ENCODE measurements at places on chromosomes 1 and 21.

- DNase-seq, result no peak
Measured at GRCh38 chr1:230752407-230752806, 5.2 kb downstream of the CAPN9 start.

GRCh38 chr21:36381841-36382589 lies 3.2 kb upstream of the CHAF1B start:
- DNase-seq, result no peak

- no peak for DNase-seq
Measured at GRCh38 chr1:59684698-59685097, 130.1 kb upstream of the HOOK1 start.

GRCh38 chr21:39155578-39155977 lies 27.7 kb downstream of the PSMG1 start:
- DNase-seq, result no peak

DNA sequence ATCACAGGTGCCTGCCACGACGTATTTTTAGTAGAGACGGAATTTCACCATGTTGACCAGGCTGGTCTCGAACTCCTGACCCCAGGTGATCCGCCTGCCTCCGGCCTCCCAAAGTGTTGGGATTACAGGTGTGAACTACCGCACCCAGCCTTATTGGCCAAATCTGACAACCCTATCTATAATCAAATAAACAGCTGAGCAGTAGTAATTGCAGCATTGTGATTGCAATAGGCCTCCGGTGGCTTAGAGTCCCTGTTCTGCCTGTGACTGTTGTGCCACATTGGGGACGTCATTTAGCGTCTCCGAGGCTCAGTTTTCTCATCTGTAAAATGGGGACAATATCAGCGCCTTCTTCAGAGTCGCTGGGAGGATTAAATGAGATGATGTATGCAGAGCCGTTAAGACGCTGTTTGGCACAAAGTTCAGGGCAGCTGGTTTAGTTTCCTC lies 569 bp upstream of the CAPN2 start:
- DNase-seq, result no peak

- no peak for DNase-seq
Measured at GRCh38 chr1:185112356-185112755, 44.4 kb downstream of the TRMT1L start.

DNA sequence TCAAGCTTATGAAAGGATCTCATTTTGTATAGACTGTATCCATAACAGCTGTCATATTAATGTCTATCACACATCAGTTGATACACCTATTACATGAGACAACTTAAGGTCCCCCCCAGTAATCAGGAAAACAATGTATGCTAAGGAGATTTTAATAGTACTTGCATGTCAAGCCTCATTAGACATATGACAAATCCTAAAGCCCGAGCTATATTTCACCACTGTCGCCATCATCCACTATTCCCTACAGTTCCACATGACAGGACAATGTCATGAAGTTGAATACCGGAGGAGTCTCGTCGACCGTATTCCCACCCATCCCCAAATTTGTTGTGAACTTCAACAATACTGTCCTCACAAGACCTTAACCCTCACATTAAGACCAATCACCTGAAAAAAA lies 3.4 kb downstream of the HMGN1 start:
- no peak for DNase-seq

GRCh38 chr1:200073286-200073637 lies 45.8 kb downstream of the NR5A2 start:
- DNase-seq, result no peak

DNA sequence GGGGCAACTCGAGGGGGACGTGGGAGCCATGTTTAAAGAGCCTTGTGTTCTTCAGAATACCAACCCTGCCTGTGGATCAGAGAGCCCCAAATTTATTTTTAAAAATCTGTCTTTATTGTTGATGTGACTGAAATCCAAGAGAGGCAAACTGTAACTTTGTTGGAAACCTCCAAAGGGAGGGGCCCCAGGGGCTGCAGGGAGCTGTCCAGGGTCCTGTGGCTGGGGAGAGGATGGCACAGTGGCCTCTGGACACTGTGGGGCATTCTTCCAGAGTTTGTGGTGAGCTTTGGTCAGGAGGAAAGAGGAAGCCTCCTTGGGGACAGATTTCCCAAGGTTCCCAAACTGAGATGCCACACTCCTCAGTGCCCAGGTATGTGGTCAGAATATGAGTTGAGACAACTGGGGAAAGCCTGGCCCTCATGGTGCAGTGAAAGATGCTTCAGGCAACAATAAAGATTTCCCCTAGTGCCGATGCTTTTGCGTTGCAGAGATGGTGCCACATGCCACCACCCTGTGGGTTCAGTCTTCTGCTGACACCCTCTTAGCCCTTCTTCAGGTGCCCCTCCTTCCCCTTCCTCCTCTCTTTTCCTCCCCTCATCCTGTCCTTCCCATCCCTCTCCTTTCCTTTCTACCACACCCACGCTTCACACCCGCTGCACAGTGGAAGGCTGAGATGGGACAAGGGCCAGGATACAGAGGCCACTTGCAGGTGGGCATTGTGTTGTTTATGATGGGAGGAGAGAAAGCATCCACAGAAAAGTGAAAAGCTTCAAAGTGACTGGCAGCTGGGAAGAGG lies 122.1 kb downstream of the UCK2 start:
- no peak for DNase-seq

DNA sequence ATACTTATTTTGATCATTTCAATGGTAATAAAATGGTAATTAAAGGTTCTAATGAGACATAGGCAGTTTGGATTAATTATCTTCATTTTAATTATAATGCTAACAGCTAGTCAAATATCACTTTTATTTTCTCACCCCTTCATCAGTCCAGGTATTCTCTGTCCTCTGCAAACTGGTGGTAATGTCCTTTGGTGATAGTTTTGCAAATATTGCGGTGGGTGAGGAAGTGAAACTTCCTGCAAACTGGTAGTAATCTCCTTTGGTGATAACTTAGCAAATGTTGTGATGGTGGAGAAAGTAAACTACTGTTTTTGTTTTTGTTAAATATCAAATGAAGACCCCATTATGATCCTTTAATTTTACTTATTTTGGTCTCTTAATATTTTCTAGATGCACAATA lies 209.0 kb downstream of the AMY1C start:
- no peak for DNase-seq

DNA sequence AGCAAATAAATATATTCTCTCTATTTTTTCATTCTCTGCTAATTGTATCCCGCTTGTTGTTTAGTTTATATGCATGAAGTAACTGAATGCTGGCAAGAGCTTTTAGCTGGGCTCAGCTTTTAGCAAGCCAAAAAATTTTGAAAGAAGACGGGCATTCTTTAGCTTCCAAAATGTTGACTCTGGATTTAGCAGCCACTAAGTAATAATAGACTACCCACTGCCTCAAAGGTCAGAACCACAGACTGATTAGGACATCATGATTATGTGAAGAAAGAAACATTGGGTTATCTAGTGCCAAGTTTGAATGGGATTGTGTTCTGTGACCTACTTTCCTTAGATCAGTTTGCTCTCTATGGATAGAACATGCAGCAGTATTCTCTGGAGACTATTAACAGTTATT lies 80.3 kb upstream of the DPH5 start:
- DNase-seq, result no peak

DNA sequence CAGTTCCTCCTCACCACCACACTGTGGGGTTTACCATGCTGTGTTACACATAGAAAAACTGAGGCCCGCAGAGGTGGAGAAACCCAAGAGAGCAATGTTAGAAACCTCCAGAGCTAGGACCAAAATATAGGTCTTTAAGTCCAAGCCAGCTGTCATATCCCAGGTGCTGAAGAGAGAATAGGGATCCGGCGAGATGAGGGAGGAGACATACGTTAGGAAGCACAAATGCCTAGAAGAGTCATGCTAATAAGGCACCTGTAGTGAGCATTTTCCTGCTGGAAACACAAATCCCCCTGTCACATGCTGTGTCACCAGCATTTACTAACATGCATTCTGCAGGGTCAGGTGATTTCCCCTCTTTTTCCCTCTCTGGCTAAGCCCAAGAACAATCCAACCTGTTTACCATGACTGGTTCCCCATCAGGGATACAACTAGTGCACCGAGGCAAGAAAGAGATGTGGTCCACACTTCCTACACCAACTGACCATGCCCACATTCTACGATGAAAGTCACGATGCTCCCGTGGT lies 168.6 kb upstream of the CAMK1G start:
- DNase-seq, result no peak

Measured in GM12892 (cell line).